Activated CD8-positive, alpha-beta T cell treated with anti-CD3 and anti-CD28 coated beads for 36 hours (primary cell): ENCODE measurements at places on chromosomes 3 and 15. TPM values are rescaled to one million over a fixed set of nuclear protein-coding genes. Genes with fewer than 3 reads are reported as not detected.

CORO2B gene
- total RNA-seq, result not detected

DNA sequence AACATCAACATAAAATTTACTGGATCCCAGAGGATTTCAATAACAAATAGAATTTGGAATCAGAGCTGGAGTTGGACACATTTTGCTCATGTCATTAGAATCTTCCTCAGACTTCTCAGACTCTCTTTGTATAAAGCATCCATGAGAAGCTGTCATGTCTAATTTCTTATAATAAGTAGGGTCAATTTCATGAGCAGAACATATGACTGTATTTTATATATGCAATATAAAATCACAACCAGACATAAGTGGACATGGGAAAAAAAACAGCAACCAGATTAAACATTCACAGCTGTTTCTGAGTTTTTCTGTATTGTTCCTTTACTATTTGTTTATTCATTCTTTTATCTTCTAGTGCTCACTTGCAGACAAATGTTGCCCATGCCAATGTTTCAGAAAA lies 325.5 kb downstream of the RBMS3 start:
- DNase-seq, result no peak

ASB14 gene
- not detected for total RNA-seq

DNA sequence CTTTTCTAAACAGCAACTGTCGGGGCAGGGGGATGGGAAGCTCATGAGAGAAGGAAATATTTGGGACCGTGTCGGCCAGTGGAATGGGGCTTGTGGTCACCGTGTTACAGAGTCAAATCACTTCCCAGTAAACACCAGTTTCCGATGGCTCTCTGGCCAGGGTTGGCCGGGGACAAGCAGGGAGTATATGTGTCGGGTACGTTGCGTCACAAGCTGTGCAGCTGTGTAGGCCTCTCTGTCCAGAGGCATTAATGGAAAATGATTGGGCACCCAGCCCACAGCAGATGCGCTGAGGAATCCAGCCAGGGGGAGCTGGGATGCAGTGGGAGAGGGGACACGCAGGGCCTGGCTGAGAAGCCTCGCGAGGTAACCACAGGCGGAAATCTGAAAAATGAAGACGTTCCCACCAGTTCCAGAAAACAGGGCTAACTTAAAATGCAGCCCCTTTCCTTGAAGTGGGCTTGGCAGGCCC lies 15.8 kb upstream of the ALDH1A3 start:
- no peak for DNase-seq

- DNase-seq, result no peak
Observed at GRCh38 chr3:182303169-182303568, 490.1 kb upstream of the ATP11B start.

- no peak for DNase-seq
Observed at GRCh38 chr3:19540464-19540863, 392.2 kb downstream of the KCNH8 start.

- no peak for DNase-seq
Observed at GRCh38 chr3:41195946-41196345, 3.4 kb upstream of the CTNNB1 start.

GRCh38 chr3:136617198-136617597 lies 135.0 kb downstream of the STAG1 start:
- DNase-seq, result no peak

GRCh38 chr3:110291886-110292501 lies 779.6 kb upstream of the NECTIN3 start:
- no peak for DNase-seq

GRCh38 chr15:90002428-90002844 lies 1.3 kb downstream of the ZNF710 start:
- peak; percentile 71 for DNase-seq

GRCh38 chr15:94259863-94260262 lies 28.5 kb downstream of the MCTP2 start:
- DNase-seq, result no peak

DNA sequence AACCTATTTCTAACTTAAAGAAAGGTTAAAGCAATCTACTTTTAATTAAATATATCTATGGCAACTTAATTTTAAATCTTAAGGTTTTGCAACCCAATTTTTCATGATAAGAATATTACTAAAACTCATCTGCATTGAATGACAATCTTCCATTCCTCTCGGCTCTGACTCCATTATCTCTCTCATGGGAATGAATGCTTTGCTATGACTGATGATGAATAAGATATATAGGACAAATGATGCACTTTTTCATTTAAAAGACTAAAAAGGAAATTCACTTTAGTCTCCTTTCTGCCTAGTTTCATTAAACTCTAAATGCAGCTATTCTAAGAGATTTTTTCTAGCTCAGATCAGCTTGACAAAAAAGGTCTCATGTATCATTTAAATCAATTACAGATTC lies 68.7 kb downstream of the GBE1 start:
- DNase-seq, result no peak

SOX2 gene
- not detected for total RNA-seq

DNA sequence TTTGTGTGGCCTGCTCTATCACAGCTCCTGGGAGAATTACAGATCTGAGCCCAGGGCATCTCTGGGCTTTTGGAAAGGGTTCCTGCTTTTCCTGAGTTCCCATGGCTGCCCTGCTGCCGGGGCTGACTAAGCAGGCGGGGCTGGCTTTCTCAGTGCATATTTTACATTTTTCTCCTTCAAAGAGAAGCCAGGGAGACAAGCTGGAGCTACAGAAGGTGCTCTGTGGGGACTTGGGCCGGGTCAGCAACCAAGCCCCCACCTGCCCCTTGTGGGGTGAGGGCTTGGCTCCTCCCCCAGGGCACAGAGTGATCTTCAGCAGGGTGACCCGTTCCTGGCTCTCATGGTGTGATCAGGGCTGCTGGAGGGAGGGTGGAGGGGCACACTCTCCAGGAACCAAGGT lies 17.4 kb downstream of the ABTB1 start:
- DNase-seq, result no peak

GRCh38 chr3:149401212-149401925 lies 23.9 kb upstream of the TM4SF1 start:
- DNase-seq, result no peak

DNA sequence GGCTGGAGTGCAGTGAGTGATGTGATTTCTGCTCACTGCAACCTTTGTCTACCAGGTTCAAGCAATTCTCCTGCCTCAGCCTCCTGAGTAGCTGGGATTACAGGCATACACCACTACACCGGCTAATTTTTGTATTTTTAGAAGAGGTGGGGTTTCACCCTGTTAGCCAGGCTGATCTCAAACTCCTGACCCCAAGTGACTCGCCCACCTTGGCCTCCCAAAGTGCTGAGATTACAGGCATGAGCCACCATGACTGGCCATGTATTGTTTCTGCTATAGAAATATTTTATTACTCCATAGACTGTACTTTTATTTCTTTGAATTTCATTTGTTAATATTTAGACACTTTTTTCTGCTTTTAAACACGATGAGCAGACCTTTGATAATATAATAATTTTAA lies 60.4 kb downstream of the GTF2E1 start:
- DNase-seq, result no peak

GRCh38 chr3:159158801-159159200 lies 356.9 kb downstream of the MFSD1 start:
- DNase-seq, result no peak

CILP gene
- not detected for total RNA-seq

SMCO1 gene
- not detected for total RNA-seq

DNA sequence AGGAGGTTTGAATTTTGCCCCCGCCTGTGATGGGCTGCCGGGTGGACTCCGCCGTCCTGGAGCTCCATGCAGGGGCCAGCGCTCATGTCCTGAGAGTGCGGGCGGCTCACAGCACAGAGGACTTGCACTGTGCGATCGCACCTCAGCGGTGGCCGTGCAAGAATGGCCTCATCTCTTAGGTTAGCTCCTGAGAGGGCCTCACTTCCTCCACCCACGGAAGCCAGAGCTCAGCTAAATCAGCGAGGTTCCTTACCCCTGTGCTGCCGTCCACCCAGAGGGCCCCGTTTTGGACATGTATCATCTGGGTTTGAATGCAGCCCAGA lies 72.0 kb upstream of the PCSK6 start:
- no peak for DNase-seq

IMPG2 gene
- 0.13 TPM for total RNA-seq

CAMK2N2 gene
- total RNA-seq, result 0.22 TPM

DNA sequence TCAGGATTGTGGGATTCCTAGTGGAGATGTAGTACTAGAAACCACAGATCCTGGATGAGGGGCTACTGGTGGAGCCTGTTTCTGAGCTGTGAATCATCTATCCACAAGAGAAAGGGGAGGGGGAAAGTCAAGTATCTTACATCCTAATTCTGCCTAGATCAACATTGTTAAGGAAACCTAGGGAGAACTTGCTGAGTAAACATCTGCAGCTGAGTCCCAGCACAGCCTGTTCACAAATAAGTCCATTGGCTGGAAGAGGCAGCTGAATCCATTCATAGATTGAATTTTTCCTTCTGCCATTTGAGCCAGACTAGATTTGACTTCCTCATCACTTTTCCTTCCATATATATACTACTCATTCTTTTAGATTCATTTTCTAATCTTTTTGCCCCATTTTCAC lies 460.5 kb downstream of the TUSC7 start:
- DNase-seq, result no peak
